ENCODE measurements at places on chromosomes 1 and 21.

- DNase-seq = no peak
Measured at GRCh38 chr1:162373072-162373427, 3.6 kb downstream of the SPATA46 start.

DNA sequence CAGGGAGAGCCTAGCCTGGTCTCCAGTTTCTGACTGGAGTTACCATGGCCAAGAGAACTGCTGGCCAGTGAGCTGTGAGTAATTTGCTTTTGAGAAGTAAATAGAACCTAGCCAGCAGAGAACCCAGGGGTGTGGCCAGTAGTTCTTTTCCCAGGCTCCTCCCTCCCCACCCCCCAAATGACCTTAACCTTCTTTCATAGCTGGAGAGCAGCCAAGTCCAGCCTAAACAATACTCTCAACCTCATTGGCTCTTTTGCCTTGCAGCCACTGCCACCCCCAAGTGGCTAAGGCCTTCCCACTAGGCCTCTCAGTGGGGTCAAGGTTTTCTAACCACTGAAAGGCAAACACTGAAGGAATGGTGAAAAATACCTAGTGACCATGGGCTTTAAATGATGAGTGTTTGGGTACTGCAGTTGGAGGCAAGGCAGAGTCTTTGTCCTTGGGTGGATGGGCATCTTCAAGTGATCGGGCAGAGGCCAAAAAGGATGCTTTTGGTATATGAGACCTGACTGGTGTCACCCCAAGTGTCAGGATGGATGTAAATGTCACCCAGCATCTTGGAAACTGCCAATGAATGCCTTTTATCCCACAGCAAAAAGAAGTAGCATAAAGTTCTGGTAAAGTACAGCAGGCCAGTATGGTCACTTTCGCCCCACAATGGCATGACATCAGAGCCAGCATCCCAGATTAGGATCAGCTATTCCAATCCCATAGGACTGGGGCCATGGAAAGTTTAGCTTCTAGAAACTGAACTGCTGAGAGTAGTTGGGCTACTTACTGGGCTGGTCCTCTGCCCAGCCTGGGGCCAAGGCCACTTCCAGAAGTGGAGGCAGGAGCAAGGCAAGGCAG lies 3.5 kb upstream of the PIGV start:
- DNase-seq = peak; percentile 45

DNA sequence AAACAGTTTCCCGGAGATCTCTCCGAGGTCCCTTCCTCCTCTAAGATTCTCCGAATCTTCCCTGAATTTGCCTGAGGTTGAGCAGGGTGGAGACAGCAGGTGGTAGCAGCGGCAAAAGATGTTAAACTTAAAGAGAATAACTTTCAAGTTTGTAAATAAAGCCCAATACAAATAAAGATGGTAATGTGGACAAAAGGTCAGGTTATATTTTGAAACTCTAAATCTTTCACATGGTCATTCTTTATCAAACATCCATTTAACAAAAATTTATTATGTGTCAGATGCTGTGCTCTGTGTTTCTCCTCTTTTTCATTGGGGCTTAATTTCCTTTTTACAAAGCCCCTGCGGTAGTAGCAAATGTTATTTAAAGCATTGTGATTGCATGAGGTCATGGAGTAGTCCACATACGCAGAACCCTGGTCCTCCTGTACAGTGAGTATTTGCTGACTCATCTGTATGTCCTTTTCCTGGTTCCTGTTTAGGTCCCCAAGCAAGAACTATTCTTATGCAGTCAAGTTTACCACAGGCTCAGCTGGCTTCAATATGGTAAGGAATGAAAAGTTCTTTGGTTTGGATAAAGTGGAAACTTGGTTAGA lies 119.2 kb downstream of the ITSN1 start:
- peak; percentile 66 for DNase-seq

- no peak for DNase-seq
Measured at GRCh38 chr21:34185026-34185750, 111.8 kb downstream of the MRPS6 start.

DNA sequence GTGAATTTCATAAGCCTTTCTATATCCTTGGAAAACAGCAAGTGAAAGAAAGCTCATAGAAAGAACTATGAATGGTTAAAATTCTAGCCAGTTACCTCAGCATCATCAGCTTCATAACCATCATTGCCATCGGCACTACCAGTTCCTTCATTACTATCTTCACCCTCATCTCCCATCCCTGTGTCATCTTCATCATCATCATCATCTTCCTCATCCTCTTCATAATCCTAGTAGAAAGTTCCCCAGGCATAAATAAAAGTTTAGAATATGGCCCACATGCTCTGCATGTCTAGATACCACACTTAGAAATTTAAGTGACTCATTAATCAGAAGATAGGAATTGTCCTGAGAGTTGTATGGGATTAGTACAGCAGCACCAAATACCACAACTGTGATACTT lies 49.0 kb downstream of the TPR start:
- no peak for DNase-seq

GRCh38 chr1:160481979-160482596 lies 41.0 kb downstream of the SLAMF6 start:
- DNase-seq = no peak

DNA sequence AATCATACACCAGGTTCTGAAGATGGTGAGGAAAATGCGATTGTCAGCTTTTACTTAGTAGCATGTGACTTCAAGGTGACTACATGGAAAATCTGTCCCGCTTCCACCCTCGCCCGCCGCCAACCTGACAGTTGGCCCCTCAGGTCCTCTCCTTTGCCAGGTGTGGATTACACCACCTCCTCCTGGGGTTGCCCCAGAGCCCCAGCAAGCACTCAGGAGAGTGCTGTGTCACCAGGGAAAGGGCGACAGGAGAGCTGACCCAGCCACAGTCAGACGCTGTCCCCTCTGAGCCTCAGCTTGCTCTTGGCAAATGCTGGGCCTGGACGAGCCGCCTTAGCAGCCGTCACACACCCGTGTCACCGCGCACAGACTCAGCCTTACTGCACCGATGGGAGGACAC lies 17.9 kb downstream of the PTTG1IP start:
- no peak for DNase-seq

GRCh38 chr21:37788503-37788902 lies 127.8 kb downstream of the KCNJ6 start:
- no peak for DNase-seq

GRCh38 chr1:2180297-2181245 lies 14.0 kb downstream of the FAAP20 start:
- no peak for DNase-seq

DNA sequence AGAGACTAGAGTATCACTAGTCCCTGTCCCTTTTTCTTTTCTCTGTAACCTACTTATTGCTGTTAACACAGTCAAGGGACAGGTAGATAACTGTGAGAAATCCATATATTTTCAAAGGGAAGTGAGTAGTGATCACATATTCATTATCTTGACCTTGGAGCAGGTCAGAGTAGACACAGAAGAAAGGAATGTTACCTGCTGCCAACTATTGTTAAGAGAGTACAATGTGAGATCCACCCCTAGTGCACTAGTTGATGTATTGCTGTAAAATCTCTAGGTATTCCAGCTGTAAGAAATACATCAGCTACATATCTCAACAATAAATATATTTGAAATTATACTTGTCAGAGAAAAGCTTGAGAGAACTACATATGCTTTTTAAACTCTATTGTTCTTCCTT lies 68.7 kb upstream of the ADGRL2 start:
- peak; percentile 64 for DNase-seq
